Kidney capillary endothelial cell (primary cell): ENCODE measurements at places on chromosomes 1 and 21.

- no peak for DNase-seq
Observed at GRCh38 chr1:200636681-200637080, 16.1 kb upstream of the KIF14 start.

- no peak for DNase-seq
Observed at GRCh38 chr21:37337179-37337578, 29.4 kb upstream of the DYRK1A start.

GRCh38 chr1:70567167-70567566 lies 156.1 kb downstream of the CTH start:
- no peak for DNase-seq

GRCh38 chr1:217563179-217563578 lies 67.7 kb downstream of the GPATCH2 start:
- DNase-seq = no peak

DNA sequence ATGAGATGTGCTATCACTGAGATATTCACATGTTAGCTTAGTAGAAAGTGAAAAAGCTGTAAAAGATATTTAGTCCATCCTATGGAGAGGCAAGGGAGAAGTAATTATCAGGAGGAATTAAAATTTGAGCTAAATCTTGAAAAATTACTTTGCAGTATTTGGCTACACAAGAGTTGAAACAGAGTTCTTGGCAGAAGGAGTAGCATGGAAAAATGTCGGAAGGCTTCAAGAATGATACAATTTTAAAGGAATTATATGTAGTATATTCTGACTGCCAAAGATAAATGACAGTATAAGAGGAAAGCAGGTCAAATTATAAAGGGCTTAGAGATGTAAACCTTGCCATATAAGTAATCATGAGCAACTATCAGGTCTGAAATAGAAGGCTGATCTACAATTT lies 518.9 kb downstream of the BRINP3 start:
- DNase-seq = no peak

- DNase-seq = peak; percentile 34
Observed at GRCh38 chr1:230550428-230550827, 91.9 kb upstream of the COG2 start.

GRCh38 chr1:26697978-26698849 lies 2.4 kb downstream of the ARID1A start:
- peak; percentile 86 for DNase-seq

GRCh38 chr1:9849691-9850441 lies 26.1 kb upstream of the CLSTN1 start:
- no peak for DNase-seq

- peak; percentile 20 for DNase-seq
Observed at GRCh38 chr1:37323486-37324377, 150.6 kb upstream of the ZC3H12A start.

DNA sequence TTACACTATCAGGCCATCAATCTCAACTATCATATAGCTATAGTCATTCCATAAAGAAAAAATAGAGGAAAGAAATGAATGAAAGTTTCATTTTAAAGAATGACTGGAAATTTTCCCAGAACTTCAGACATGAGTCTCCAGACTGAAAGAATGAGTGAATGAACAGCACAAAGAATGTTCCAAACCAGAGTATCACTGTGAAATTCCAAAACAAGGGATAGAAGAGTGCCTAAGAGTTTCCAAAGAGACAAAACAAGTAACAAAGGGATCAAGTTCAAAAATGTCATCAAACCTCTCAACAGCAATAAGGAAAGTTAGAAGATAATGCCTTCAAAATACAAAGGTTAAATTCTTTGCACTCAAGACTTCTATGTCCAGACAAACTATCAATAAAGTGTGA lies 114.9 kb downstream of the DENND1B start:
- DNase-seq = no peak

- DNase-seq = no peak
Observed at GRCh38 chr1:243236604-243237252, 18.4 kb downstream of the CEP170 start.

- DNase-seq = no peak
Observed at GRCh38 chr1:59124166-59124565, 172.7 kb upstream of the FGGY start.

GRCh38 chr1:113963281-113963906 lies 15.9 kb upstream of the OLFML3 start:
- no peak for DNase-seq

DNA sequence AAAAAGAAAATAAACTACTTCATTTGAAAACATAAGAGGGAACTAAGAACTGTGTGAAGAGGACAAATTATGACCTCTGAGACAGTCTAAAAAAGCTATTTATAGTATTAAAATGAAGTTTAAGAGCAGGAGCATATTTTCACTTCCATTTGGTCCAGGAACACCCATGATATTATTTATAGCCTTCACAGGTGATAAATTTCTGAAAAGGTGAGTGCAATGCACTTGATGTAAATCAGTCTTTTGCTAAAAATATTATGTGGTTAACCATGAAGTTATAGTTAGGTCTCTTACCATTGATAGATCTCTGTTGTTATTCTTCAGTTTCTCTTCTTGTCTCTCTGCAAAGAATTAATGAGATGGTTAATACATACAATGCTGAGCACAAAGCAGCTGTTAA lies 14.7 kb downstream of the TMCO1 start:
- DNase-seq = no peak

- peak; percentile 27 for DNase-seq
Observed at GRCh38 chr1:113929750-113930498, 800 bp downstream of the HIPK1 start.

GRCh38 chr1:157371826-157372225 lies 180.5 kb downstream of the FCRL5 start:
- no peak for DNase-seq

DNA sequence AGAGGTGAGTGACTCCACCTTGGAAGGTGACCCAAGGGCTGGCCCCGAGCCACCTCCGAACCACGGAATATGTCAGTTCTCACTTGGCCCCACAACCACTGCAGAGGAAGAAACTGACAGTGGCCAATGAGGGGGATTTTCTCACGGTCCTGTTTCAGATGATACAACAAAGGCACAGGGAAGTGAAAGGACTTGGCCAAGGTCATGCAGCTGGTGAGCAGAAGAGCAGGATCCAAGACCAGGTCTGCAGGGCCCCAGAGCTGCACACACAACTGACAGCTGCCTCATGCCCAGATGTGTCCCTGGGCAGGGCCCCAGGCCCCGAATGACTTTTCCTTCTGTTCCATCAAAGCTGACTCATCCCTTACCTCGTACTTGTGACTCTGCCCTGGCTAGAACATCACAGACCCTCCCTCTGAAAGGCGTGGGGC lies 25.8 kb upstream of the EVA1B start:
- DNase-seq = no peak

- no peak for DNase-seq
Observed at GRCh38 chr1:22224091-22224490, 81.2 kb upstream of the WNT4 start.

DNA sequence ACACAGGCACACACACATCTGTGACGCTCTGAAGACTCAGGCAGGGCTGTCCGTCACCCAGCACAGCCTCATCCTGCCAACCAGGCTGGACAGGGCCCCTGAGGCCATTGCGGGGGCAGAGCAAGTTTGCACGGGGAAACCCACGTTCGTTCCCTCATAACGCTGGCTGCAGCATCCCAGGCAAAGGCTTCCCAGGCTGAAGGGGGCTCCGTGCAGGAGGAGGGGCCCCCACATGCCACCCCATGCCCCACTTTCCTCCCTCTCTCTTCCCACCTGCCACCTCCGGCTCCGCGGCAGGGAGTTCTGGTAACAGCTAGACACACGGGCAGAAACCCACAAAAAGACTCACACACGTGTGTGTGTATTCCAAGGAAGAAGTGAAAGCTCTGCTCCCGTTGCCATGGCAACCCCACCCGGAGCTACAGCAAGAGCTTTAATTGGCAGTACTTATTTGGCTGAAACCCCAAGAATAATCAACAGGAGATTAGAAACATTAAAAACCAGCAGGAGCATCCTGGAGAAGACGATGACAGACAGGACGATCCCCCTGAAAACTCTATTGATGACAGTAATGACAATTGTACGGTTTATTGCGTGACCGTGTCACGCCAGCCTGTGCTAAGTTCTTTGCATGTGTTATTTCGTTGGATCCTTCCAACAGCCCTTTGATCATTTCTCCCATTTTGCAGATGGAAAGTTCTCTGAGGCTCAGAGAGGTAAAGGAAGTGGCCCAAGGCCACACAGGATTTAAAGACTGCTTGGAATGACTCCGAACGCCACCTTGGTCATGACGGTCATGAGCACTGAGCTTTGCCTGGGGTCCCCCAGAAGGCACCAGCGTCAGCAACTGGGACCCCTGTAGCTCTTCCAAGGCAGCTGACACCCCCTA lies 247.1 kb downstream of the NPHP4 start:
- no peak for DNase-seq

DNA sequence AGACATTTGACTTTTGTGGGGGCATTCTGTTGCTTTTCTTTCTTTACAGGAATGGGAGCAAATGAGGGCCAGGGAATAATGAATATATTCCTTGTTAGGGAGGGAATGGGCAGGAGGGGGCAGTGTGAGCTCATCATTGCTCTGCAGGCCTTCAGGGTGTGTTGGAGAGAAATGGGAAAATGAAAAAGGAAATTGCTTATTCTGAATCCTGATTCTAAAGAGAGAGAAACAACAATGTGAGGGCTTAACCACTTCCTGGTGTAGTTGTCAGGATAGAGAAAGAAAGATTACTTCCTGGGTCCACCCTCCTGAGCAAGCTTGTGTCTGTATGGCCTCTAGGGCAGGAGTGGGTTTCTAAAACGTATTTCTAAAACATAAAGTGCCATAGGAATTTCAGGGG lies 28.3 kb downstream of the VANGL2 start:
- peak; percentile 45 for DNase-seq

GRCh38 chr1:215202868-215203267 lies 120.3 kb downstream of the KCNK2 start:
- no peak for DNase-seq

GRCh38 chr1:174239541-174239940 lies 80.2 kb downstream of the RABGAP1L start:
- DNase-seq = no peak

DNA sequence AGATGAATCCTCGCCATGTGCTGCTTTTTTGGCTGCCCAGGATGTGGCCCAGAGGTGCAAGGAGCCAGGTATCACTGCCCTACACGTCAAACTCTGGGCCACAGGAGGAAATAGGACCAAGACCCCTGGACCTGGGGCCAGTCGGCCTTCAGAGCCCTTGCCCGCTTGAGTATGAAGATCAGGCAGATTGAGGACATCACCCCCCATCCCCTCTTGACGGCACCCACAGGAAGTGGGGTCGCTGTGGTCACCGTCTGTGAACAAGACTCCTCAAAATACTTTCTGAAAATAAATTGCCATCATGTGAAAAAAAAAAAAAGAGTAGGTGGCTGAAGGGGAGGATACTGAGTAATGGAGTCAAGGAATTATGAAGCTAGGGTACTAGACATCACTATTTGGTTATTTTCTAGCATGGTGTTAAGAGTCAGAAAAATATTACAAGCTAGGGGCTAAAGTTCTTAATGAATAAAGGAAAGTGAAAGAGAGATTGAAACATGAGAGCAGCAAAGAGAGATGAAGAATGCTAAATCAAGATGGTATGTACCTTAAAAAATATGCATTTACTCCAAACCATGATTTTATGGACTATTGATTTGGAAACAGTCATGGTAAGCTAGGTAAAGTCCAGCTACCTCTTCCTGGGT lies 84.9 kb downstream of the CLEC20A start:
- DNase-seq = no peak

DNA sequence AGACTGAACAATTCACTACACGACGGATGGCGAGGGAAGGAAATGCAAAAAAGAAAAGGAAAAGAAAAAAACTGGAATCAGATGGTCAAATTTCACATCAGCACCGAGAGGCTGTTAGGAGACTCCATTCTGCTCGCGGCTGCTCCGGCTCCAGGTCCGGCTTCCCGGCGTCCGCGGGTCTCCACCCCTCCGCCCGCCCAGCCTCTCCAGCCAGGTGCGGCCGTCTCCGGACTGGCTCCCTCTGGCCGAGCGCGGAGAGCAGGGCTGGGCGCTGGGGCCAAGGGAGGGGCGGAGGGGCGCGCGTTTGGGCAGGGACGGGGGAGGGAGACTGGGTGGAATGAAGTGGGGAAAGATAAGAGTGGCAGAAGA lies 332 bp downstream of the KCNJ6 start:
- DNase-seq = no peak

GRCh38 chr1:192580351-192580962 lies 4.9 kb downstream of the RGS1 start:
- peak; percentile 58 for DNase-seq

GRCh38 chr1:89760496-89760895 lies 60.3 kb upstream of the LRRC8D start:
- DNase-seq = peak; percentile 42

DNA sequence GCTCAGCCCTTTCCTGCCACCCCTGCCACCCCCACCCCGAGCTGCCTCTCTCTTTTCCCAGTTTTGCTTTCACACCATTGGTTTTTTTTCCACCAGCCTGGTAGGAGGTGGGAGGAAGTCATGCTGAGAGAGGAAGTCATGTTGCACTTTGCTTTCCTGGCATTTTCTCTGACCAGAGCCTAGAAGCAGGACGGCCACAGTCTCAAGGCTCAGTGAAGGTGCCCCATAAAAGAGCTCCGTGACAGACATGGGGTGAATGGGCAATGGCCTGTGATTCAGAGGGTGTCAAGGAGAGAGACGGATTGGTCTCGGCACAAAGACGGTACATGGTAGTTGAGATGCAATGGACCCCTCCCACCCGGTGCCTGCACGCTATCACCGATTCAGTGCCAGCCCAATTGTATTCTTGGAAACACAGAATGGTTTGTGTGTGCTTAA lies 42.1 kb upstream of the DMRTB1 start:
- no peak for DNase-seq

DNA sequence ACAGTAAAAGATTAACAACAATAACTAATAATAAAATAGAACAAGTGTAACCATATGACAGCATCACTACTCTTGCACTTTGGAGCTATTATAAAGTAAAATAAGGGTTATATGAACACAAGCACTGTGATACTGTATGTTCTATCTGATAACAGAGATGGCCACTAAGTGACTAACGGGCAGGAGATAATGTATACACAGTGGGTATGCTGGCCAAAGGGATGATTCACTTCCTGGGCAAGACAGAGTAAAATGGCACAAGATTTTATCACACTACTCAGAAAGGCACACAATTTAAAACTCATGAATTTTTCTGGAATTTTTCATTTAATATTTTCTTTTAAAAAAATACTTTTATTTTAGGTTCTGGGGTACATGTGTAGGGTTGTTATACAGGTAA lies 12.3 kb downstream of the SLC9C2 start:
- no peak for DNase-seq

DNA sequence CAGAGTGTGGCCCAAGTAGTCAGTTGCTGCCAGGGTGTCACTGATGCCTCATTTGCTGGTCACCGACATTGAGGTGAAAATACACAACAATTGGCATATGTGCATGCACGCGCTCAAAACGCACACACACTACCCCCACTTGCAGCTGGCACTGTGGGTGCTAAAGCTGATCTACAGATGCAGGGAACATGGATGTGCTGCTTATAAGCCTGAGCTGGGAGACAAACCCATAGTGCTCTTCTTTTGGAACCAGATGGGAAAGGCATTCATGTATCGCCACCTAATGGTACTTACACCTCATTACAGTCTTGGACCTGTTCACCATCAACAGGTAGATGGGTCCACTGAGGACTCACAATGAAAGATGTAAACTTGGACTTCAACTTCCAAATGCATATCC lies 70.3 kb upstream of the CAMK1G start:
- DNase-seq = peak; percentile 21
